ENCODE measurements at places on chromosomes 3 and 15.

DNA sequence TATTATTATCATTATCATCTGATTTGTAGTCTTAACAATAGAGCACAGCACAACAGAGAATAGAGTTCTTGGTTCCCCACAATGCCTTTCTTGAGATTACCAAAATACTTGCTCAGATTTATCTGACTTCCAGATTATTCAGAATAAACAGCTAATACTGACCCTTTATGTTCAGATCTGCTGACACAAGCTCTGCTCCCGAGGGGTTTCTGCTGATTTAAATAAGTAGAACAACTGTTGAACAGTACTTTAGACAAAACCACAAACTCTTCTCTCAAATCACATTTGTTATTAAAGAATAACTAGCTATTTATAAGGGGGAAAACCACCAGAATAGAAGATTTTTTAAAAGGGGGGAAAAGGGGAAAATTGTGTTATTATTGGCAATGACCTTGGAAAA lies 380.2 kb upstream of the ATP11B start:
- no peak for DNase-seq

DNA sequence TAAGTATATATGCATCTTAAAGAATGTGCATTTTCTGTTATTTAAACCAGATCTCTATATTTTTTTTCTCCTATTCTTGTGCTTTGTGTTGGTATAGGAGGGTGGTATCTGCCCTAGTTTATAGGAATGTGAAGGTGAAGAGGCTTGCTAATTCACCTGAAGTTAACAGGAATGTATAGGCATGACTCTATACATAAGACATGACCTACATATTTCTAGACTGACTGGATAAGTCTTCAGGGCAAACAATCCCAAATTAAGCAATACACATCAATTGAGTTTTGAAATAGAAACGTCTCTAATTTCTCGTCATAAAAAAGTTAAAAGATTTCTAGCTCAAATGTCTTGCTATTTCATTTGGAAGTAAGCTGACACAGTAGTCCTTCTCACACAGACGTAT lies 410.0 kb downstream of the DIPK2A start:
- DNase-seq, result no peak

GRCh38 chr3:79392479-79392878 lies 375.3 kb downstream of the ROBO1 start:
- DNase-seq, result no peak

DNA sequence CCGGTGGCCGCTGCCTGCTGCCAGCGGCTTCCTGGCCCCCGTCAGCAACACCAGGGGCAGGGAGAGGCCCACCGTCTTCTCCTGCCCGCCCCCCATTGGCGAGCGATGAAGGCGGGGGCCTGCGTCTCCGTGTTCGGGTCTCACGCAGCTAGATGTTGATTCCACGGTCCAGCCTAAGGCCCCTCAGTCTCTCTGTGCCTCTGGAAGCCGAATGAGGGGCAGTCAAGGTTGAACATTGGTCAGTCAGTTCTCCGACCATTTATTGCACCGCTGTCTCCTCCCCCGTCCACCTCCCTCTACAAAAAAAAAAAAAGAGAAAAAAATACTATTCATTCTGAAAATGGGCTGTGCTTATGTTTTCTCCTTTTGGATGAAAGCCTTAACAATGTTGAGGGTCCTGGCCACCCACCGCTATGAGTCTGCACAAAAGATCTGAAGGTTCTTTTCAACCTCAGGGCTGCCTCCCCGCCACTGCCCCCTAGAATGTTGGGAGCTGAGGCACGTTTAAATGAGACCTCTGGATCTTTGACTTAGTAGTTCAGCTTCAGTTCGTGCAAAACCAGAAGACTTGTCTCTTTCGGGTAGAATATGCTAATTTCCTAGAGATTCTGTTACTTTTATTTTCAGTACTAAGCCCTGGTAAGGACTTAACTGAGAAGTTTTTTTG lies 736 bp downstream of the IREB2 start:
- DNase-seq, result peak; percentile 21

DNA sequence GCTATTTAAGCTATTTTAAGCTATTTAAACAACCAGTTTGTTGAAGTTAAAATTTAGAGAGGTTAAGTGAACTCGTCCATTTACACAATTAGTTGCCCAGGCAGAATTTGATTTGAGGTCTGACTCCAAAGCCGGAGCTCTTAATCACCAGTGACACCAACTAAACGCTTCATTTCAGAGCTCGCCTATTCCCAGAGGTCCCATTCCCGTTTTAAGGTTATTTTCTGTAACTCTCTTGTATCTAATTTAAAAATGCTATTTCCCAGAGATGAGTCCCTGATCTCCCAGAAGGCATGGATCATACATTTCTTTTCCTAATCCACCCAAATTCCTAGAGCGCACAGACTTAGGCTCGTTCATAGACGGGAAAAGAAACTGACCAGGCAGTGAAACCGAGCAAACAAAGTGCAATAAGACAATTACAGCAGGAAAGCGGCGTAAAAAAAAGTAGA lies 904 bp upstream of the MCTP2 start:
- DNase-seq, result no peak

DNA sequence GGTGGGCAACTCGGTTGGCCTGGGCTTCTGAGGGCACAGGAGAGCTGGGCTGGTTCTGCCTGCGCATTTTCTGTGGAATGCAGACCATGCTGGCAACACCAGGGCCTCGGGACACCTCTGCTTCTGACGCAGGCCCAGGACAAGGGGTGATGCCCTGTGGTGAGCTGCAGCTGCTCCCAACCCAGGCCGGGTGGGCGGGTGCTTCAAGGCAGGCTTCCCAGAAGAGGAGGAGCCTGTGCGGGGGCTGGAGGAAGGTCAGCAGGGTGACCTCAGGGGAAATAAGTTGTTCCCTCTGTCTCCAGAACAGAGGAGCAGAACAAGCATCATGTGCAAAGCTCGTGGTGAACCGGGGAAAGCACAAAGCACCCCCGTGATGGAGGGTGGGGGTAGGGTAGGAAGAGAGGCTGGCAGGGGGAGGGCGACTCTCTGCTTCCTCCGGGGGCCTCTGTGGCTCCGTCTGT lies 11.0 kb upstream of the PLXNA1 start:
- no peak for DNase-seq

DNA sequence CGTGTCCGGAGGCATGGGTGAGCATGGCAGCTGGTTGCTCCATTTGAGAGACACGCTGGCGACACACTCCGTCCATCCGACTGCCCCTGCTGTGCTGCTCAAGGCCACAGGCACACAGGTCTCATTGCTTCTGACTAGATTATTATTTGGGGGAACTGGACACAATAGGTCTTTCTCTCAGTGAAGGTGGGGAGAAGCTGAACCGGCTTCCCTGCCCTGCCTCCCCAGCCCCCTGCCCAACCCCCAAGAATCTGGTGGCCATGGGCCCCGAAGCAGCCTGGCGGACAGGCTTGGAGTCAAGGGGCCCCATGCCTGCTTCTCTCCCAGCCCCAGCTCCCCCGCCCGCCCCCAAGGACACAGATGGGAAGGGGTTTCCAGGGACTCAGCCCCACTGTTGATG lies 49.5 kb downstream of the PGPEP1L start:
- DNase-seq, result no peak

DNA sequence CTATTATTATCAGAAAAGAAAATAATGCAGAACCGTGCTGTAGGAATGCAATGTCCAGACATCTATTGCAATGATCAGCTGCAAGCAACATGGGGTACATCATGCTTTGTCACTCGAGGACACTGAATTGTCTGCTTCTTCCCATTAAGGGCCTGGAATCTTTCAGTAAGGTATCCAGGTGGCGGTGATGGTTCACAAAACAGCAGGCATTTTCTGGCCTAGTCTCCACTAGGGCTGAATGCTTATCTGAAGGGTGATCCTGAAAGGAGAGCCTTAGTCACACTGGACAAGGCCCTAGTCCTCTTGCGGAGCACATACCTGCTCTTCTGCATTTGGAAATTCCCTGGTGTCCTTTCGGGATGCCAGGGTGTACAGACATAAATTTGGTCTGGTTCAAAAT lies 21.2 kb downstream of the ITPR1 start:
- no peak for DNase-seq

- peak; percentile 13 for DNase-seq
Measured at GRCh38 chr3:113712129-113712528, 15.7 kb upstream of the USF3 start.

DNA sequence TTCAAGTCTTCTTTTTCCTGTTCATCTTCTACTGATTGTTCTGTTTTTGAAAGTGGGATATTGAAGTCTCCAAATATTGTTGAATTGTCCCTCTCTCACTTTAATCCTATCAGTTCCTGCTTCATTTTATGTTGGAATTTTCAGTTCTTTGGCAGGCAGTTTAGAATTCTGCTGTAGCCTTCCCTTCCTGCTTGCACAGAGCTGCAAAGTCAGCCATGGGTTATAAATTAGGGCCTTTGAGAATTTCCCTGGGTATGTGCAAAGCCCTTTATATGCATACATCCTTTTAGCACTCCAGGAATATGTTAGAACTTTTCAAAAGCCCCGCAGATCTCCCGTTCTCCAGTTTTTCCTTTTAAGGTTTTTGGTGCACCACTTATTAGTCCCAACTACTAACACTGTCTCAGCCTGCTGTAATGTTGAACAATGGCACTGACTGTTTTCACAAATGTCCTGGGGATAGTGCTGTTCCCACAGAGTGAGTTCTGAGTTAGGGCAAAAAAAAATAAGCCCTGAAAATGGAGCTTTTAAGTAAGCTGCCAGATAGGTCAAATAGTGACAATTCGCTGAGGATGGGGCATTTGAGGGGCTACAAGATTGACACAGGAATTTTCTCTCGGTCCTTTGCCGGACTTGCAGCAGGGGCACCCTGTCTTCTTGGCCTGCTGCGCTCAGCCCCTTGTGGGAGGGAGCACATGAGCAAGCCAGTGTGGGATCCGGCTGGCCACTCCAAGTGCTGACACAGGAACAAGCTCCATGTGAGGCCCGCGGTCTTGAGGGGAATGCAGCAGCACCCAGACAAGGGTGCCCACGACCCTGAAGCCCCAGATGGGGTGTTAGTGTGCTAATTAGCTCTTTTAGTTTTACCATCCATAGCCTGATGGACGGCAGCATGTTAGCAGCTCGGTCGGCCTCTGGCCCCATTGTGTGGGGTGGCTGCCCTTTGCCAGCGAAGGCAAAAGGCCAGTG lies 96.0 kb downstream of the VPS8 start:
- no peak for DNase-seq

DNA sequence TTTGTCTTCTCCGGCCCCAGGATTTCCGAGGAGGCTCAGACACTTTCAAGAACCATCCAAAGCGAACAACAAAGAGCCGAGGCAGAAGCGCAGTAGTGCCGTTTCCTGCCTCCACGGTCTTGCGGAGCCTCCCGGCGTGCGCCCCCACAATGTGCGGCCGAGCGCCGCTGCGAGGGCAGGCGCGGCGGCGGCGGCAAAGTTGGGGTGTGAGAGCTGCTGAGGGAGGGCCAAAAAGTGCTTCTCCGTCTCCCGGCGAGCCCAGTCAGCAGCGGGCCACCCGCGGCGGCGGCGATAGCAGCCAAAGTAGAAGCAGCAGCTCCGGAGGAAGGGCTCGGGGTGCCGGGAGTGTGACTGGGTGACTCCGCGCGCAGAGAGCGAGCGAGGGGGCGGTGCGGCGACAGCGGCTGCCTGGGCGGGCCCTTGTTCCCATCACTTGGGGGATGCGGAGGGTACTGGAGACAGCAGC lies 749.1 kb downstream of the ROBO1 start:
- DNase-seq, result no peak

DNA sequence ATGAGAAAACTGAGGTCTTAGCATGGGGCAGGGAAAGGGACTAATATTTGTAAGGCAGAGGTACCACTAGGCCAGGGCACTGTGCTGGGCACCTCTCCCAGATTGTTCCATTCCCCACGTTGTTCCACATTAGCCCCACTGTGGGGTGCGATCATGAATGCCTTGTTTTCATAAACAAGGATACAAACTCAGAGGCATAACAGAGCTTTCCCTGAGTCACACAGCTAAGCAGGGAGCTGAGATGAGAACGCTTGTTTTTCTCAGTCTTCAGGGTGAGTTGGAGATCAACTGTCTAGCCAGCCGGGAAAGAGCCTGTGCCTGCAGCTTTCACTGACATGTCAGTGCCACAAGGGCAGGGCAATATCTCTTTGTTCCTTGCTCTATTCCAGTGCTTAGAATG lies 47.9 kb upstream of the ITGA11 start:
- no peak for DNase-seq

GRCh38 chr3:163450698-163451097 lies 1627.6 kb downstream of the SI start:
- DNase-seq, result no peak

DNA sequence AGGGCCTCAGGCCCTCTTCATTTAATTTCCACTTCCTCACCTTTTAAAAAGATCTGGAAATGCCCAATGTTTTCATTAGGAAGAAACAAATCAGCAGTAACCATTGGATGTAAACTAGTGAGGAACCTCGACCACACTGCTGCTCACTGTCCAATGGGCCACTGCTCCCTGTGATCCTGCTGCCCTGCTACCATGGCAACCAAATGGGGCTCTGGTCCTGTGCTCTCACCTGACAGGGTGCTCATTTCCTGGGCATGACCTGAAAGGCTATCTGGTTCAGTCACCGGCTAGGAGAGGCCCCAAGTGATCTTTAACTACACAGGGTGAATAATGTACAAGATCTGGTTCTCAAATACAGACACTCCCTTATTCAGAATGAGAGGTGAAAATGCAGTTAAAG lies 54.6 kb downstream of the ARHGEF3 start:
- DNase-seq, result no peak

DNA sequence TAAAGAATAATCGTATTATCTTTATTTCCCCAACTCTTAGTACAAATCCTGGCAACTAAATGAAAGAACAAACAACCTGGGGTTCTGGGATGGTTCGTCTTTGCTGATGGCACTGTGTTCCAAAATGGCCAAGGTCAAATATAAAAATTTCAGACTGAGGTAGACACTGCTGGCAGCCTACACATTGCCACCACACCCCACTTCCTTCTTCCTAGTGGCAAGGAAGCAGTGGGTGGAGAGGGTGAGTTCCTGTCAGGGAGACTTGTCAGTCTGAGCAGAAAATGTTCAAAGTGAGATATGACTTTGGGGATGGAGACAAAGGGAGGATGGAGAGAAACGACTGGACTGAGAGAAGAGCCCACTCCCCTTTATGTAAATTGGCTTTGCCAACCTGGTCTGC lies 69.6 kb downstream of the LMCD1 start:
- DNase-seq, result peak; percentile 2

DNA sequence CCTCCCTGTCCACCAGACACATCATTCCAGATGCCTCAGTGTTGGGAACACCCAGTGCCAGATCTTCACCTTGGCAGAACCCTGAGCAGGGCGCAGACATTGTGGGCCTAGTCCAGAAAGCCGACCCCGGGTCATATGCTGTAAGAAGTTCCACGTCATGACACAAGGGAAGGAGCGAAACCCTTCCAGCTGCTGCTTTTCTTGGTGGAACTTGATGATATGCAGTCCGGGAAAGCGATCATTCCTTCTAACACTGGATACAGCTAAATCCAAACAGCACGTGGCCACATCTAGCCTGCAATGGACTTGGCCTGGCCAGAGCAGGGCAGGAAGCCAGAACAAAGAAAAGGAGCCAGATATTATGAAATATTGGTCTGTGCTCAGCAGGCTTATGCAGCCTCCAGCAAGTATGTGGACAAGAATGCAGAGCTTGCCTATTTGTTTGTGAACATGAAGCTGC lies 22.0 kb downstream of the GASK1A start:
- no peak for DNase-seq

DNA sequence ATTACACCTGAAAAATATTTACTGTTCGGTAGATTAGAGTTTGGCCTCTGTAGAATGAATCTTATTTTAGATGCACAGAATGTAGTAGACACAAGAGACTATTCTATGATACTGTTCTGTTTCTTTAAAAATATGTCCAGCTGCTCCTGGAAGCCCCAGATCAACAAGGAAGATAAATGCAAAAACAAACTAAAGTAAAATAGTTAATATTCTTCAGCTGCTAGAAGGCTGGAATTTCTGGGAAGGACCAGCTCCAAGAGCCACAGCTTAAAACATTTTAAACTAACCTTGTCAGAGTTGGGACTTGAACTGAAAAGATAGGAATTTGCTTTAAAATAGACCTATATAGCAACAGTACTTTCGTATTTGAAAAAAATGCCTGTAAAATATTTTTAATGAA lies 277.9 kb downstream of the PTPRG start:
- DNase-seq, result no peak
